Adipocyte (in vitro differentiated cells): ENCODE measurements at places on chromosomes 16 and 17.

GRCh38 chr17:64920026-64920418 lies 744 bp upstream of the LRRC37A3 start:
- DNase-seq, result peak; percentile 46

GRCh38 chr17:4333041-4333440 lies 33.4 kb downstream of the UBE2G1 start:
- DNase-seq, result no peak

GRCh38 chr16:58001781-58002415 lies 691 bp downstream of the USB1 start:
- DNase-seq, result no peak

GRCh38 chr17:4986403-4986802 lies 1.1 kb downstream of the CAMTA2 start:
- DNase-seq, result peak; percentile 18

GRCh38 chr17:77942112-77942988 lies 16.2 kb upstream of the TNRC6C start:
- no peak for DNase-seq

DNA sequence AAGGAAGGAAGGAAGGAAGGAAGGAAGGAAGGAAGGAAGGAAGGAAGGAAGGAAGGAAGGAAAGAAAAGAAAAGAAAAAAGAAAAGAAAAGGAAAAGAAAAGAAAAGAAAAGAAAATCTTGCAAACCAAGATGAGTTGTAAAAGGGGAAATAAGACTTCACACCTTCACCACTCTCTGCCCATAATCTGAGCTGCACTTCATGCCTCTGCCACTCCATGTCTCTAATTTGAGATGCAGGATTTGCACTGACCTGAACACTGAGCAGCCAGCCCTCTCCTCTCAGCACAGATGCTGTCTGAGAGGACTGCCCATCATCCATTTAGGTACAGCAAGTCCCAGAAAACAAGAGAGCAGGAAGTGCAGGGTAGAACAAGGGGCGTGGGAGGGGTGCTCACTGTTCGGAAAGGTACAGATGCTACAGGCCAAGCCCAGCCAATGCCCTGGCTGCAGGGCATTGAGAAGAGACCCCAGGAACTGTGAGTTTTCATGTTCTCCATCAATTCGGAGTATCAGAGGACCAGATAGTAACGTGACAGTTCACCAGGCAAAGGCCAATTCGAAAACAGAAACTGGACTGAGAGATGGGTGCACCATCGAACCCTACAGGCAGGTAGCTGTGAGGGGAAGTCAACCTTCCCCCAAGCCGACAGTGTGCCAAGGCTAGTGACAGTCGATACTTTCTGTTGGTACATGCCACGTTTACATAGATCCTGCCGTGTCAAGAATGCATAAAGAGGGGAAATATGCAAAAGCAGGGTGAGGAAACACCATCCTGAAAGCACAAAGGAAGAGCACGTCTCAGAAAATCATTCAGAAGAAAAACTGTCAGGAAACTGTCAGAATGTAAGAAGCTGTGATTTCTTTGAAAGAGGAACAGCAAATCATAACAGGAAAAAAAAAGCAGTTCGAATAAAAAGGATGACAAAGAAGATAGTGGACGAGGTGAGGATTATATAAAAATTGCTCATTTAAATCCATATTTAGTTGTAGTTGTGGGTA lies 142.0 kb upstream of the RCVRN start:
- no peak for DNase-seq

GRCh38 chr17:37301288-37301687 lies 74.5 kb upstream of the C17orf78 start:
- DNase-seq, result no peak

DNA sequence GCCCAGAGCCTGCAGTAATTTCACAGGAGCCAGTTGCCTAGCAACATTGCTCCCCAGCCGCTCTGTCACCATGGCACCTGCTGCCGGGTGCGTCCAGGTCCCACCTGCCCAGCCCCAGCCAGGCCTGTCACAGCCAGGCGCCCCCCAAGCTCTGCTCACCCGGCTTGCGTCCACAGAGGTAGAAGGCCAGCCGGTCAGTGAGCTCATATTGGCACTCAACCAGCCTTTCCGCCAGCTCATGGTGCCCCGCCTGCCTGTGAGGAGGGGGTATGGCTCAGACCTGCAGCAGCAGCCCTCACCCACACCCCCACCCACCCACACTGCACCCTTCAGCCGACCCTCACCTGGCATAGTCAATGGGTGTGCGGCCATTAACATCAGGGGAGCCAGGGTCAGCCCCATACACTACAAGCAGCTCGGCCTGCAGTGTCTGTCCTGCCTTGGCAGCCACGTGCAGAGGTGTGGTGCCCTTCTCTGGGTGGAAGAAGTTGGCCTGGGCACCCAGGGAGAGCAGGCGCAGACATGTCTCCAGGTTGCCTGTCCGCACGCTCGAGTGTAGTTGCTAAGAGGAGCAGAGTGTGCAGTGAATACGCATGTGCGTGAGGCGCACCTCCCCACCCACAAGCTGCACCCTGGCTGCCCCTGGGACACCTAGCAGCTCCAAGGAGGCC lies 7.7 kb downstream of the GIT1 start:
- DNase-seq, result no peak

GRCh38 chr16:26710450-26710849 lies 356.3 kb upstream of the C16orf82 start:
- DNase-seq, result no peak

DNA sequence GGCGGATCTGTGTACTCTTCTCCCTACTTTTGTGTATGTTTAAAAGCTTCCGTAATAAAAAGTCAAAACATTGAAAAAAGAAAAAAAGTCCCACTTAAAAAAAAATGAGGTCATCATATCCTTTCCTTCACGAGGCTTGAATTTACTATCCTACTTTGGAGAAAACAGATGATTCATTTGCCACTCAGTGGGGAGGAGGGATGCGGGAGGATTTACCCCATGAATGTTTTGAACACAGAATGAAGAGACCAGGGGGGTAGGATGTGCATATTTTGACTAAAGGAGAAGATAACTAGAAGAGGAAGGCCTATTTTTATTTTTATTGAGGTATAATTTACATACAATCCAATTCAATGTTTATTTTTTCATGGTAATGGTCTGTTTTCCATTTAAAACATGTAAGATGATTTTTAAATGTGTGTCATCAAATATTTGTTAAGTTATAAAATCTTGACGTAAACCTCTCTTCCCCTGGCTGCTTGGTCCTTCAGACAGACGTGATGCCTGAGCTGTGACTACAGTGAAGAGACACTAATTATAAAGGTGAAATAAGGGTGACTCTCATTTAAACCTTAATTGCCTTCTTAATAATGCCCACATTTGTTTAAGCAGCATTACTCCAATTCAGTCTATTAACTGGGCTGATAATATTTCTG lies 135.4 kb upstream of the AXIN2 start:
- peak; percentile 42 for DNase-seq

DNA sequence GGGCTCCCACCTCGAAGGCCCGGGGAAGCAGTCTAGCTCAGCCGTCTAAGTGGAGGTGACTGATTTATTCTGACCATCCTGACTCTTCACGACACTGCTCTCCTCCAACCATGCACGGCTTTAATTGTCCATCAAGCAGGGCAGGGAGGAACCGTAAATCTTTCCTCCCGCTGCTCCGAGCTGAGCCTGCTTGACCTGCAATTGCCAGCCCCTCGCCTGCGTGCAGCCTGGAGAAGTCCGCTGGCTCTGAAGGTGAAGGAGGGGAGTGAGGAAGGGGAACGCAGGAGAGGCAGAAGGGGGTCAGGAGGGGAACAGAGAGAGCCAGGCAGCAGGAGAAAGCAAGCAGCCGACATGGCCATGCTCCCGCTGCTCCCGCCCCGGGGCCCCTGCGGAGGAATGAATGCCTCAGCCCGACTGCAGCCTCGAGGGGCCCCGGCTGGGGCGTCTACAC lies 10.1 kb downstream of the RBFOX3 start:
- DNase-seq, result no peak

- no peak for DNase-seq
Observed at GRCh38 chr17:1918346-1919162, 88.7 kb downstream of the RPA1 start.

GRCh38 chr16:86681031-86681756 lies 102.8 kb downstream of the FOXL1 start:
- no peak for DNase-seq

DNA sequence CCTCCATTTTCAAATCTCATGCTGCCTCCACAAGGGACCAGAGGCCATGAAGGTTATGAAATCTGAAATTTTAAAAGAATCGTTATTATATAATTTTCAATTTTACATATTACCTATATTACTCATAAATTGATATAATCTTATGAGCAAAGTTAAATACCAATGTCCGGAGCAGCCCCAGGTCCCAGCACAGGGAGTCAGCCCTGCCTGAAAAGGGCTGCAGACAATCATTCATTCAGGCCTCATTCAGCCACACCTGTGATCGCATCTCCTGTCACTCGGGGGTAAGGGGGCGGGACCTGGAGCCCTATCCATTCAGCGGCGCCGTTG lies 172.5 kb downstream of the AHSP start:
- no peak for DNase-seq

DNA sequence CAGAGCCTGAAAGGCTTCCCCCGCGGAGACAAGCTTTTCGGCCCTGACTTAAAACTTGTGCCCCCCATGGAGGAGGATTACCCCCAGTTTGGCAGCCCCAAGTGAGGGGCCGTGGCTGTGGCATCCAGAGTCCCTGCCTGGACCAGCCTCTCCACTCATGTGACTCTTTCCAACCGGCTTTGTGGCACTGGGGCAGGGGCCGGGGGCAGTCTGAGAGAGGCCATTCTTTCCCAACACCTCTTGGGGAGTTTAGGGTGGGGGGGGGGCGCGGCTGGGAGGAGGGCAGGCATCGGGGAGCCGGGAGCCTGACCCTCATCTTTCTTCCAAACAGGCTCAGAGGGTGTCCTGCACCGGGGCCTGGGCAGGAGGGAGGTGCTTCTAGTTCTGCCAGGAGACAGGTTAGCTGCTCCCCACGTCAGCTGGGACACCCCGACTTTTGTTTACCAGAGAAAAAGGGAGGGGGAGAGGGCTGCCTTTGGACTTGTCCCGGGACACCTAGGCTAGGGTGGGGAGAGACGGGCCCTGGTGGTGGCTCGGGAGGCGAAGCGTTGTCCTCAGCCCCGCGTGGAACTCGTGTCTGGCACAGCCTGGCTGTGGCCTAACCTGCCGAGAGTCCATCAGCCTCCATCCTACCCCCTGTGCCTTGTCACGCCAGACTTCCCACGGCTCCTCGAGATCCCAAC lies 7.3 kb upstream of the SERPINF1 start:
- DNase-seq, result no peak

GRCh38 chr16:88923450-88923849 lies 53.6 kb downstream of the CBFA2T3 start:
- no peak for DNase-seq

DNA sequence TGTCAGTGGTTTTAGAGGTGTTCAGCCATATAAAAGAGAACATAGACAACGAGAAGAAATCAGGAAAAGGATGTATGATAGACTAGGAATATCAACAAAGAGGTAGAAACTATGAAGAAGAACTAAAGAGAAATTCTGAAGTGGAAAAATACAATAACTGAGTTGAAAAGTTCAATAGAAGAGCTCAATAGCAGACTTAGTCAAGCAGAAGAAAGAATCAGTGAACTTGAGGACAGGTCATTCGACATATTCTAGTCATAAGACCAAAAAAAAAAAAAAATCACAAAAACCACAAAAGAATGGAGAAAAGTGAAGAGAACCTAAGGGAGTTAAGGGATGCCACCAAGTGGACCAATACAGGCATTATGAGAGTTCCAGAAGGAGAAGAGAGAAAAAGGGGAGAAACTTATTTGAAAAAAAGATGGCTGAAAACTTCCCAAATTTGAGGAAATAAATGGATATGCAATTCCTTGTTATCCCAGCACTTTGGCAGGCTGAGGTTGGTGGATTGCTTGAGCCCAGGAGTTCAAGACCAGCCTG lies 321.2 kb downstream of the ABCC12 start:
- DNase-seq, result no peak

GRCh38 chr17:58187675-58188074 lies 4.9 kb upstream of the EPX start:
- no peak for DNase-seq

GRCh38 chr16:3004319-3004718 lies 8.4 kb upstream of the CLDN9 start:
- DNase-seq, result peak; percentile 39

DNA sequence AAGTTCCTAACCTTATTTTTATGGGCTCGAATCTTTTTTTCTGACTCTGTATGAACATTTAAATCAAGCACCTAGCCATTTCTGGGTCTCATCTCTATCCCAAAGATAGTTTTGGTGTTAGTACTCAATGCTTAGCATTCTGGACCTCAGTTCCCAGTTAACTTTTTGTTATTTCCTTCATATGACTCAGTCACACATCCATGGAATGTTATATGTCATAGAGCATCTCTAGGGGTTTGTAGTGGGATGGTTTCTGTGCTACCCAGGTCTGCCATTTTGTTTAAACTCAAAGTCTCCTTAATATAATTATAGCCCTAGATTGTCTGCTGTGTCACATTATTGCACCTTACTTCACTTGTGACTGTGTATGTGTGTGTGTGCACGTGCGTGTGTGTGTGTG lies 90.1 kb downstream of the EFCAB13 start:
- no peak for DNase-seq

DNA sequence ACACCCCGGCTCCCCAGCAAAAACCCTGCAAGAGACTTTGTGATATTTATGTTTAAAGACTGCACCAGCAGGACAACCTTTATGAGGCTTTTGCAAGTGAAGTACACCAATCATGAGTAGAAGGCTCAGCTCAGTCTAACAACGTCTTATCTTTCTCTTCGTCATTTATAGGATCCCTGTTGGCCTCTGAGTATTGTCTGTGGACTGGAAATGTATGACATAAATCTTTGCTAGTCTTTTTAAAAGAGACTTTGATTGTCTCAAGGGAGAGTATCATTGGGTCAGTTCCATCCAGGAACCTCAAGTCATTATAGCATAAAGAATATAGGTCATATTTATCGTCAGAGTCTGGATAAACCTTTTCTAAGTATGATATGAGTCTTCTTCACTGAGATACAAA lies 505.0 kb upstream of the SOX9 start:
- DNase-seq, result no peak

DNA sequence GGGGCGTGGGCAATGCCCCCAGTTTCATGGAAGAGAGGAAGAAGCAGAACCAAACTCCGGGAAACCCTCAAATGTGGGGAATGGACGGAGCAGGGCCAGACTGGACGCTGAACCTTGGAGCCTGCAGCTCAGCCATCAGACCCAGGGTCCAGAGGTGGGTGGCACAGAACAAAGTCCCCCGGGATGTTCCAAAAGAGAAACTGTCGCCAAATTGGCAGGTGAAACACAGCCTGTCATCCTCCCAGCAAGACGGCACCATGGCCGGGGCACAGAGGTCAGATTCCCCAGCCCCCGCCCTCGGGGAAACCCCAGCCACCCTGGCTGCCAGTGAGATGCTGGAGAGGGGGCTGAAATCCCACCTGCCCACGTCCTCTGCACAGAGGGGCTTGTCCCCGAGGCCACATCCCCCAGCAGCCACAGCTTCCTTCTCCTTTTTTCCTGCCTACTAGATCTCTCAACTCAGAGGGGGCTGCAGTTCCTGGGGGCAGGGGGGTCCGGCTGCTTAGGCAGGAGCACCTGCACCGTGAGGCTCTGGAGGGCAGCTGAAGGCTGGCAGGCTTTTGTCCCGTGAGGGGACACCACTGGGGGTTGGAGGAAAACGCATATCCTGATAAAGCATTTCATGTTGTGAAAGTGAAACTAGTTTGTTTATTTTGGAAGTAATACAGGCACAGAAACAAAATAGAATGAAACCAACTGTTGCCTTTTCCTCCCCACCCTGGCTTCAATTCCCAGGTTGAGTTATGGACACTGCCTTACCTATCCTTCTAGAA lies 1.2 kb upstream of the SECTM1 start:
- DNase-seq, result peak; percentile 70
